ENCODE measurements at places on chromosomes 4 and X.

GRCh38 chr4:58360354-58361133 lies 1250.4 kb upstream of the IGFBP7 start:
- no peak for DNase-seq

- DNase-seq, result no peak
Measured at GRCh38 chrX:106684207-106684606, 42.3 kb upstream of the RNF128 start.

- DNase-seq, result no peak
Measured at GRCh38 chr4:74793757-74794381, 454 bp downstream of the BTC start.

- DNase-seq, result no peak
Measured at GRCh38 chr4:184801781-184802696, 23.7 kb downstream of the ACSL1 start.

All from CMK (cell line).